ENCODE measurements at places on chromosomes 6 and 20.

DNA sequence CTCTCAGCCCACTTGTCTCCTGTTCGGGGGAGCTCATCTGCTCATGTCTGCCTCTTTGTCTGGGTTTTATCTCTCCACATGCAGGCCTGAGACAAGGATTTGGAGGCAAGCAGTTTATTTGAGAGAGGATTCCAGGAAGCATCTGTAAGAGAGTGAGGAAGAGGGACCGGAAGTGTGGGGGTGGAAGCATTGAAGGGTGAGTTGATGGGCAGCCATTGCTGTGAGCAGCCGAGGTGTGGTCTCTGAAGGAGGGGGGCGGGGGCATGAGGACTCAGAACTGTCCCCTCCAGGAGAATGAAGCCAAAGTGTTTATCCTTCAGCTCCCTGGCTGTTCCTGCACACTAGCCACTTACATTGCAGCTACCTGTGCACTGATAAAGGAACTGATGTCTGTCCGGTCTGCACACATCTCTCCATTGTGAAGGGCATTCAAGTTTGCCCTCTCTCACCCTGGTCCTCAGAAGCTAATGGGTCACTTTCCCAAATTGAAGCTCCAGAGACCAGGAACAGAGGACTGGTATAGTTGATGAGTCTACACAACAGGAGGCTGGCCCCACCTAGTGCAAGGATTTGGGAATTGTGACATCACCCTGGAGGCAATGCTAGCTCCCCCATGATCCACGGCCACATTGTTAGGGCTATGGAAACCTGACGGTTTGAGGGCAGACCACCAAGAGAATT lies 100.5 kb upstream of the FOXA2 start:
- no peak for DNase-seq

GRCh38 chr20:41895241-41896032 lies 277.3 kb upstream of the CHD6 start:
- DNase-seq = no peak

- DNase-seq = no peak
These were observed 4.1 kb upstream of the FAM135A start for GRCh38 chr6:70409216-70409615.

DNA sequence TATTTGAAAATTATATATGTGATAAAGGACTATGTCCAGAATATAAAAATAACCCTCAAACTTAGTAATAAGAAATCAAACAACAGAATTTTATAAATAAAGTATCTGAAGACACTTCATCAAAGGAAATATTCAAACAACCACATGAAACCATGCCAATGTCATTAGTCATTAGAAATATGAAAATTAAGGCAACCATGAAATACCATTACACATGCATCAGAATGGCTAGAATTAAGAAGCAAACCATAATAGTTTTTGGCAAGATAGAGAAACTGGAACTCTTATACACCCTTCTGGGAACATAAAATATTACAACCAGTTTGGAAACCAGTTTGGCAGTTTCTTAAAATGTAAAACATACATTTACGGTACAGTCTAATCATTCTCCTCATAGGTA lies 137.2 kb upstream of the ADGRB3 start:
- no peak for DNase-seq

GRCh38 chr20:2285193-2285592 lies 10.6 kb upstream of the TGM3 start:
- no peak for DNase-seq

DNA sequence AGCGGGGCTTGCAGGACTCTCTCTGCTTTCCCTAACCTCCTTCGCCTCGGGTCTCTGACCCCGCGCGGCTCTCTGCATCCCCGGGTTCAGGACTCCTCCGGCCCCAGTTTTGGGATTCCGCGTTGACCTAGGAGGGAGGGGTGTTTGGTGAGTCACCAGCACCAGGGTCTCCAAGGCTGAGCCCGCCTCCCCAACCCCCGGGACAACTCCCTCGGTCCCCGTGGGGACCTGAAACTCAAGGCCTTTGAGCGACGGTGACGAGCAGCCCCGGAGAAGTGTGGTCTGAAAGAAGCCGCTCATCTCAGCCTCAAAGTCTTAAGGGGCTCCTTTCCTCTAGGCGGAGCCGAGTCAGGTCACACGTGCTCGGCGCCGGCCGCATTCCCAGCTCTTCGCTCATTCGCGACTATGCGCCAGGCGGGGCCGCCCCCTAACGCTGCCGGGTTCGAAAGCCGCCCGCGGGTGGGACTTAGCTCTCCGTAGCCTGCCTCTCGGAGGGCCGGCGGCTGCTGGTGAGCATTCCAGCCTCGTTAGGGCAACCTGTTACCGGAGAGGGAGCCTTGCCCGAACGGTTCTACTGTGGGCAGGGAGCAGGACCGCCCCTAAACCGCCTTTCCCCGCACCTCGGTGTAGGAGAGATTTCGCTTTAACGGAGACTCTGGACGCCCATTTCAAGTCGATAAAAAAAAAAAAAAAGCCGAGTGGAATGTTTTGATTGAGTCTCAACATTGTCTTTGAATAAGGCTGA lies 3.0 kb upstream of the PRDM13 start:
- no peak for DNase-seq

DNA sequence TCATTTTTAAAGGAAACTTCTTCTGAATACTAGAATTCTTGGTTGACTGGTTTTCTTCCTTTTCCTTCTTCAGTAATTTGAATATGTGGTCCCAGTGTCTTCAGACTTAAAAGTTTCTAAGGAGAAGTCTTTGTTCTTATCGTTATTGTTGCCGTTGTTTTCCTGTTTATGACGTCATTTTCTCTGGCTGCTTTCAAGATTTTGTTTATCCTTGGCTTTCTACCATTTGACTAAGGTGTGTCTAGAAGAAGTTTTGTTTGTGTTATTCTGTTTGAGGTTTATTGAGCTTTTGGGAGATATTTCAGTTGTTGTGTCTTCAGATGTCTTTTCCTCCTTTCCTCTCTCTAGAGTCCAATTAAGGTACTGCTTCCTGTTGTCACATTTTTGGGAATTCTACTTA lies 24.5 kb downstream of the CDYL start:
- DNase-seq = no peak

DNA sequence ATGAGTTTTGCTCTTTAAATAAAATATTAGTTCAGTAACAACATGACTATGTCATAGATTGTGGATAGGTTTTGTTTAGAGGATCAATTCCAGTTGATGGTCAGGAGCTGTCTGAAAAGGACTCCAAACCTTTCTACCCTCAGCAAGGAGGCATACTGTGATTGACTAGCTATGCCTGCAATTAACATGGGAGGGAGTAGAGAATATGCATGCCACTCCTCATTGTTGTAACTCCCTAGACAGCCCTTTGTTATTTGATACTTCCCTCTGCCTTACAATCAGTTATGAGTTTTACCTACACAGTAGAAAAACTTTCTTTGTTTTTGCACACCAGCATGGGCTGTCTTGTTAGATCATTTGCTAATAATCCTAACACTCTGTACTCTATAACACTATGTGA lies 1418.5 kb downstream of the KHDRBS2 start:
- DNase-seq = no peak

DNA sequence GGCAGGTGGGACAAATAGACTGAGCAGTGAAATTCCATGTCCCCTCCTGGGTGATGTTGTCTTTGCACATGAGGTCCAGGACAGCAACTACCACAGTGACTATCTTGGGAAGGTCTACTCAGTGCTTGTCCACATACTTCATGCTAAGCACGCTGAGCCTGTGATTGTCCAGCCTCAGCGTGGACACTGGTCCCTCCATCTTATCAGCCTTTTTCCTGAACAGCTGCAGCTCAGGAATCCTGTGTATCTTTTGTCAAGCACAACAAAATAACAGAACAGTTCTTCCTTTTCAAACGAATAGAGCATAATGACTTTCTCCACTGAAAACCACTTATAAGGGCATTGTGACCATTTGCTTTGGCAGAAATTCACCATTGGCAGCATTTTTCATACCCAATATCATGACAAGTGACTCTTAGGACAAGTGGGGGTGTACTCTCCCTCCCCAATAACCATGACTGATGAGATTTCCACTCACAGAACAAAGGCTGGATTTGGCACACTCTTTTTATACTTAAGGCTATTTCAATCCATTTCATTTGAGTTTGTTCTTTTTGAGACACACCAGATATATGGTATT lies 90.3 kb downstream of the FYN start:
- DNase-seq = no peak

- DNase-seq = no peak
These were observed 138.4 kb upstream of the SPACA1 start for GRCh38 chr6:87908978-87909811.

DNA sequence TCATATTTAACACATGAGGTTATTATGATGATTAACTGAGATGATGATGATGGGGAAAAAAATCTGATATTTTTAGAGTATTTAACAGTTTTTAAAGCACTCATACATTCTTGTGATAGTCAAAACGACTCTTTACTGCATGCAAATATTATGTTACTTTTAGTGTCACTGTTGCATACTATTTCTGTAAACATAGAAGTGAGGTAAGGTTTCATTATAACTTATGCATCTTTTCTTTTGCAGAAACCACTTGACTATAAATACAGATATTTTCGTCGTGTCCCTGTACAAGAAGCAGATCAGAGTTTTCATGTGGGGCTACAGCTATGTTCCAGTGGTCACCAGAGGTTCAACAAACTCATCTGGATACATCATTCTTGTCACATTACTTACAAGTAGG lies 30.1 kb downstream of the FBXO9 start:
- no peak for DNase-seq

DNA sequence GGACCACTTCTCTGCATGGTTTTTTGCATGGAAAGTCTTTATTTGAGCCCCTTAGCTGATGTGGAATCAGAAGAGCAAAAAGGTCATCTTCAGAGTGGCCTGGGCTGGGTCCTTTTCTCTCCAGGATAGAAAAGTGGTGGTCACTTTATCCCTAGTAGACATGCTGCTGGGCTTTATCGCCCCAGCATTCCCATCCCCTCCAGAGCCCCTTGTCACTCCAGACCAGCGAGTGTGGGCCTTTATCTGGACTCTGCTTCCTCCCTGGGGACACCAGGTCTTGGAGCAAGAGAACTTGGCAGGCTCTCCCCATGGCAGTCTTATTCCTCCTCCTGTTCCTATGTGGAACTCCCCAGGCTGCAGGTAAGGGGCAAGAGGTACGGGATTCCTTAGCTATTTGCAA lies at the start of gene LY6G6F:
Gene LY6G6F, plus strand, starts transcription at position 268 of the 400 bp plus-strand sequence. Its CDS starts 41 bp downstream, at position 309.
- no peak for DNase-seq

DNA sequence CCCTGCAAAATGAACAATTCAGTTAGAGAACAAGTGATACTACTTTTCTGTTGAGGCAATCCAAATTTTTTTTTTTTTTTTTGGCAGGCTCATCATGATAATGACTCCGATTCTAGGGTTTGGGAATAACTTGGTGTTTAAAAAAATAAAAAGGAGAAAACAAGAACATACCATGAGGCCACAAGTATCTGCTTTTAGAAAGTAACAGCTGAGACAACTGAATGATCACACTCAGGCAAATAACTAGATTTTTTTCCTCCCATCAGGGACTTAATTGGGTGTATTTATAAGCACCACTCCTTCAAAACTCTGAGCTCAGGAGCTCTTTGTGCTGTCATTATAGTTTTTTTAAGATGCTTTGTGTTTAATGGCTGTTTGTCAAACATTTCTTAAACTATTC lies 29.6 kb downstream of the PAK5 start:
- DNase-seq = no peak

- DNase-seq = no peak
These were observed 207.6 kb downstream of the CDH4 start for GRCh38 chr20:61459705-61460104.

- DNase-seq = no peak
These were observed 193.9 kb downstream of the SLC24A3 start for GRCh38 chr20:19406381-19406780.

DNA sequence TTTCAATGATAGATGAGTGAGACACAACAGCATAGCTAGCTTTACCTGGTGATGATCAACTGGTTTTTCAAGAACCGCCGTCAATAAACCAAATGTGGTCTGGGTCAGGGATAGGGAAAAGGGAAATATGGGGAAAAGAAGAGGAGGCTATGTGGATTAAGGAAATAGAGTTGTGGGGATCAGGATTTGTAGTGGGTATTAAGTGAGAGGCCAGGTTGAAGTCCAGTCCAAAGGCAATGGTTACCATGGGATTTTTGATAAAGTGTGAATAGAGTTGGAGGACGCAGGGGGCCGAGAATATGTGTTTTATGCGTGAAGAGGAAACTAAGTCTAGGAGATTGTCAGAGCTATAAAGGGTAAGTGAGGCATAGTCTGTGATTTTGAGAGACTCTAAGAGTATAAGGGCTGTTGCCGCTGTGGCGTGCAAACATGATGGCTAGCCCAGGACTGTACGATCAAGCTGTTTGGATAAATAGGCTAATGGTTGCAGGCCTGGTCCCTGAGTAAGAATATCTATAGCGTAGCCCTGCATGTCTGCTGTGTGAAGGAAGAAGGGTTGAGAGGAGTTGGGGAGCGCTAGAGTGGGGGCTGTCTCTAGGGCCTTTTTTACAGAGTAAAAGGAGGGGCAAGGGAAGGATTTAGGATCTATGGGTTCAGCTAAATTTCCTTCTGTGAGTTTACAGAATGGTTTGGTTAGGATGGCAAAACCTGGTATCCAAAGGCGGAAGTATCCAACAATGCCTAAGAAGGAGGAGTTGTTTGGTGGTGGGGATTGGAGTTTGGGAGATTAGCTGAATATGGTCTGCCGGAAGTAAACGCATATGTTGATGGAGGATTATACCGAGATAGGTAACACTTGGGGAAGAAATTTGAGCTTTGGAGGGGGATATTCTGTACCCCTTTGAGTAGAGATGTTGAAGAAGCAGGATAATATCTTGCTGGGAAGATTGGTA lies 749.7 kb upstream of the ADGRB3 start:
- DNase-seq = no peak

Measured in stimulated activated CD8-positive, alpha-beta memory T cell treated with anti-CD3 and anti-CD28 coated beads, Interleukin-7, amount 100 ng/mL, for 48 hours (primary cell).